HT-29 (cell line): ENCODE measurements at places on chromosomes 6 and 20.
A peak's percentile ranks its signal among the peaks of the same experiment; 100 is the strongest.

GRCh38 chr6:142753196-142753595, 191.8 kb downstream of the HIVEP2 start:
- DNase-seq: no peak

DNA sequence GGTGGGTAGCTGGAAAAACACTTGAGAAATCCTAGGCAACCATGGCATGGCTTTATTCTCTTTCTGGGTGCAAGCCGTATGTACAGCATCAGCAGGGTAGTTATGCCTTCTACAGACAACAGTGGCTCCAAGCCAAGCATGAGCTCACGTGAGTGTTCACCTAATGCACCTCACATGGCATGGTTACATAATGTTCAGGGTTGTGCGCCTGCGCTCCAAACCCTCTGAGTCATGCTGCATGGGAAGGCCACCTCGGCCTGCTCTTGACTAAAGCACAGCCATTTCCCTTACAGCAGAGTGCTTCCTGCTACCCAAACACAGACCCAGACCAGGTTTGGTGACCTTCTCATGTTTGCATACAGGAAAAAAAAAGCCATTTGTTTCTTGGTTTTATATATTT, 96.2 kb downstream of the VIP start:
- no peak for DNase-seq

- DNase-seq: no peak
Observed at GRCh38 chr6:133644548-133644891, 244.4 kb upstream of the TCF21 start.

DNA sequence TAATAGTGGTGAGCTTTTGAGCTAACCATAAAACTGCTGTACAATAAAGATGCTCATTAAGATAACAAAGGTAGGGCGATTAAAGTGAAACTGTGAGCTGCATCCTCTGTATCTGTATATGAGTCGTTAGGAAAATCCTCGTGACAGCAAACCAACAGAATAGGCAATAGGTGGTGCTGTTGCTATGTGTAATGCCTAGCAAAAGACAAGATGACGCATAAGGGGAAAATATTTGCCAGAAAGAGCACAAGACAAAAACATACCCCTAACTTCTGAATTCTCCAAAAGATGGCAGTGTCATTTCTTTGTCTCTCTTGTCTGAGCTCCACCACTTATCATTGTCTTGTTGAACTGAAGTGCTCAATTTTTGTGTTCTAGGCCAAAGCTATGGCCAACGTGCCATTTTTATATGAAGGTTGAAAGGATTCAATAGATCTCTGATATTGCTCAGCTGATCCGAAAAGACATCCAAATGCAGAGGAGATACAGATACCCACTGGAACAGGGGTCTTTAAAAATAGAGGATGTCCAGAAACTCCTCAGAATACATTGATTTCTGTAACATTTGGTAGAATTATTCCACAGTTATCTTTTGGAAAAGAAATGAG, 56.3 kb upstream of the ANKEF1 start:
- peak; percentile 75 for DNase-seq

- DNase-seq: no peak
Observed at GRCh38 chr6:144335311-144335861, 50.3 kb downstream of the UTRN start.

GRCh38 chr20:62580052-62580451, 62.3 kb upstream of the SLCO4A1 start:
- no peak for DNase-seq

DNA sequence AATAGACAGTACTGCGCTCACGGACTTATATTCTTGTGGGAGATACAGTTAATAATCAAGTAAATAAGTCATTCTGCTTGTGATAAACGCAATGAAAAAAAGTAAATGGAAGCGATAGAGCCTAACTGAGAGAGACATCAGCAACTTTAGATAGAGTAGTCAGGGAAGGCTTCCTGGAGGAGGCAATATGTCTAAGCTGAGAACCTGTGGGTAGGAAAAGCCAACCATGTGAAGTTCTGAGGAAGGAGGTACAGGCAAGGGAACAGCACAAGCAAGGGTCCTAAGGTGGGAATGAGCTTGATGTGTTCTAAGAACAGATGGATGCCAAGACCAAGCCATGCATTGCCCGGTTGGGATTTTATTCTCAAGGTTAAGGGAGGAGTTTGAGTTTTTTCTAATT, 7.2 kb upstream of the KCNB1 start:
- DNase-seq: no peak

DNA sequence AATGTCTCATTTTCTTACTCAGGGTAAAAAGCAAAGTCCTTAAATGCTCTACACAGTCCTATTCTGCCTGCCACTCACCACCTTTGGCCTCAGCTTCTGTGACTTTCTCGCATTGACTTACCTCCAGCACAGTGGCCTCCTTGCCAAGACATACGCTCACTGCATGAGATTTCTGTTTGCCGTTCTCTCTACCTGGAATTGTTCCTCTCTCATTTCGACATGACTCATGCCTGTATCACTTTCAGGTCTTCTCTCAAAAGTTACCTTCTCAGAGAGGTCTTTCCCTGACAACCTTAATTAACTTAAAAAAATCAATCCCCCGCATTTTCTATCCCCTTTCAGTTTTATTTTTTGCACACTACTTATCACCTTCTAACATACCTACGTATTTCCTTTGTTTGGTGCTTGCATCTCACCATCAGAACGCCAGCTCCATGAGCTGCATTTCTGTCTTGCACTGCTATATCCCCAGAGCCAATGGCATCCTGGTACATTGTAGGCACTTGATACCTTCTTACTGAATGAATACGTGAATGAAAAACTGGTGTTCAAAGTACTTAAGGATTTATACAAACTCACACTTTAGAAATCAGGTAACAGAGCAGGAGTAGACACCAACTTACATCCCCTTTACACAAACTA, 24.5 kb downstream of the TENT5A start:
- DNase-seq: no peak

GRCh38 chr6:129133770-129134192, 250.8 kb downstream of the LAMA2 start:
- DNase-seq: no peak

DNA sequence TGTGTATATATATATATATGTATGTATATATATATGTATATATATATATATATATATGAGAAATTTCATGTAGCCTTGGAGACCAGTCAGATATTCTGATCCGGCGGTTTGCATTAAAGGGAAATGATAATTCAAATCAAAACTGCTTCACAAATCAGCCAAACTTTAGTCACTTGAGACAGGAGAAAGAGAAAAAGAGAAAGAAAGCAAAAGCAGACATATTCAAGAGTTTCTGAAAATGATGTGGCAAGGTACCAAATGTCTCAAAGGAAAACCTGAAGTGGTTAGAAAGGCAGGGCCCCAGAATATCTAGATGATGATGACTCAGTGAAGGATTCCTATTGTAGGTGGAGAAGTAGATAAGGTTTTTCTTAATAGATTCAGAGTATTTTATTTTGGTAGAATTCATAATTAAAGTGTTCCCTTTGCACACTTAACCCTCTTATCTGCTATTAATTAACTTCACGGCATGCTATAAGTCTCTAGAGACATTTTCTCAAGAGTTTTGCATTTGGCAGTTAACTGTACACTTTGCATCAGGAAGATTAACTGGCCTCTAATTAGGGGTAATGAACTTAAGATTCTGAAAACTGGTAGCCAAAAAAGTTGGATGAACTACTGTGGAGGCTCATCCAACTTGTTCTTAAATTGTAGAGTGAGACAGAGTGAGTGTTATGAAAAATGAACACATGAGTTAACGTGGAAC, 50.1 kb upstream of the ASF1A start:
- DNase-seq: no peak
